ENCODE measurements at places on chromosomes 16 and 17.

DNA sequence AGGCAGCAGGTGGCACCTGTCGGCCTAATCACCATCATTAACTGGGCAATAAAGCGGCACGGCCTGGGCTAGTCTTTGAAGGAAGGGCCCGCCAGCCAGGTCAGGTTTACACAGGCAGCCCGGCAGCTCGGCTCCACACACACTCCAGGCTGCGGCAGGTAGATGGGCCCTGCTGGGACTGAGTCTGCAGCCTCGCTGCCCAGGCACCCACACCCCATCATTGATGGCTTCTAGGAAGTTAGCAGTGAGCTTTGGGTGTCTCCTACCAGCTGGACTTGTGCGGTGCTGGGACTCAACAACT lies 6.8 kb upstream of the FOXN1 start:
- no peak for DNase-seq

DNA sequence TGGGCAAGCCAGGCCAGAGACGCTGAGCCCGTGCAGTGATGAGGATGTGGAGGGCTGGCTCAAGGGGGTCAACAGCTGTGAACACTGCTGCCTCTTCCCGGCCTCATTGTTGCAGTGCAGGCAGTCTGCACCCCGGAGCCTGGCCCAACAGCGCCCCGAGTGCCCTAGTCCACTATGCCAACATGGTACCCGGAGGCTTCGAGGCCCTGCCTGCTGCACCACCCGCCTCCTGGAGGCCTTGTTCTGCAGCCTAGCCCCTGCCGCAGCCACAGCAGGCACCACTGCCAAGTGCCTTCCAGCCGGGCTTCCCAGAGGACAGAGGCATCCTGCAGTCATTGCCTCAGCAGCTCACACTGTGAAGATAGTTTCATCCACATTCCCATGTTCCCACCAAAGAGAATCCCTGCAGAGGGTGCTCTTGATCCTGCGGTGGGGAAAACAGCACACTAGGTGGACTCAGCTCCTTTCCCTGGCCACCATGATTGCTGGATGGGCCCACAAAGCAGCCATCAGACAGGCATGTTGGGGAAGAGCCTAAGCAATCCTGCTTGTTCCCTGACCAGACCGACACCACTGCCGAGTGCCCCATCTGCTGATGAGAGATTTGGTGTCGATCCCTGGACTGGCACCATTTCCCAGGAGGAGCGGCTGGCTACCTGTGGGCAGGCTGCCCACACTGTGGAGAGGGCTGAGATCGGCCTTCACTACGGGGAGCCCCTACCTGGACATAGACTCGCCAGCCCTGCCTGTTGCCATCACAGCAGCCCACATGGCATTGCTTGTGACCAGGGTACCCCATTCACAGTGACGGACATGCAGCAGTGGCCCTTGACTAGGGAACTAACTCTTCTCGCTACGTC lies 44.9 kb downstream of the USP22 start:
- DNase-seq = no peak

GRCh38 chr16:3681206-3681605 lies 26.7 kb downstream of the DNASE1 start:
- DNase-seq = no peak

GRCh38 chr16:2008009-2008526 lies 1.6 kb downstream of the ZNF598 start:
- DNase-seq = no peak
